ENCODE measurements at places on chromosomes 6 and 20.

DNA sequence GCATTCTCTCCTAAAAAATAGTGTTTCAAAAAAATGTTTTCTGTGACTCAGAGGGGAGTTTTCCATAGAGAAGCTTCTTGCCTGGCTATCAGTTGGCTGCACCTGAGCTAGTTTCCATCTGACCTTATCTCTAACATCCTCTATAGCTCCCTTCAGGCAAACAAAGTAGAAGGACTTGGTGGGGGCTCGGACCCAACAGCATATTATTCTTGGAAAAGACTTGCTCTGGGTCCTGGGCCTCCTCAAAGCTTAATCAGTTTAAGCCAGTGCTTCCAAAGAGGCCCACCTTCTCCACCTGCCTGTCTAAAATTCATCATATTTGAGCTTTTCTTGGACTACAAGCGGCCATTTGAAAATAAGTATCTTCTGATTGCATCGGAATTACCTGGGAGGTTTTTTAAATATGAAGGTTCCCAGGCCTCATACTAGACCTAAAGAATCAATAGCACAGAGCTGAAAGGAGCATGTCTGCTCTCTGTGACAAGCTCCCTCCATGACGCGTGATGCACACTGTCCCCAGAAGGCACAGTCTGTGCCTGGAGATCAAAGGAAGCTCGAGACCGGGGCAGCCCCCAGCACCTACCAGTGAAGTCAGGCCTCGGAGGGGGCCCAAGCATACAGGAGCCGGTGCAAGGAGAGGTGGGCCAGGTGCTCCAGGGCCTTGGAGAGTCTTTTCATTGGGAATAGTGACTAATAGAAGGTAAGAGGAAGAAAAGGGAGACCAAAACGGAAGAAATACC, 80.6 kb upstream of the HIVEP1 start:
- DNase-seq, result no peak

DNA sequence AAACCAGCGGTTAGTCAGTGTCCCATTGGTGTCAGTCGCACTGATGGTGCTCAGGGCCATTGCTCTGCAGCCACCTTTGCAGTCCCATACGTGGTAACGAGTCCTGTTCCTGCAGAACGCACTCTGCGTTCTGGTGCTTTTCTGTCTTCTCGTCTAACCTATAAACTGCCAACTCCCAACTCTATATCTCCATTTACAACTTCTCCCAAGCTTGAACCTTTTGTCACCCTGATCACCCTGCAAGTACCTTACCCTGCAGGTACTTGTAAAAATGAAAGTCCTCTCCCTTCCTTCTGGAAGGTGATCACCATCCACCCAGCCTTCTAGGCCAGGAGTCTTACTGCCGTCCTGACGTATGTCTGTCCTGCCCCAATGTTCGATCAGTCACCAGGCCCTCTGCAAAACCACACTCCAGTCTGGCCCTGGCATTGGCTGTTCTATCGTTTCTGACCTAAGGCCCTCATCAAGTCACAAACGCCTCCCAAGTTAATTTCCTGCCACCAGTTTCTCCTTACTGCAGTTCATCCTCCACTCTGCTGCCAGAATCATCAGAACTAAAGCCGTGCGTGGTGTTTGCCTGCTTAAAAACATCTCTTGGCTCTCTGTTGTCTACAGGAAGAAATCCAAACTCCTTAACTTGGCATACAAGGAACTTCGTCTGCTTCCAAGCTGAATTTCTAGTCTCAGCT, 7.9 kb downstream of the RREB1 start:
- no peak for DNase-seq

DNA sequence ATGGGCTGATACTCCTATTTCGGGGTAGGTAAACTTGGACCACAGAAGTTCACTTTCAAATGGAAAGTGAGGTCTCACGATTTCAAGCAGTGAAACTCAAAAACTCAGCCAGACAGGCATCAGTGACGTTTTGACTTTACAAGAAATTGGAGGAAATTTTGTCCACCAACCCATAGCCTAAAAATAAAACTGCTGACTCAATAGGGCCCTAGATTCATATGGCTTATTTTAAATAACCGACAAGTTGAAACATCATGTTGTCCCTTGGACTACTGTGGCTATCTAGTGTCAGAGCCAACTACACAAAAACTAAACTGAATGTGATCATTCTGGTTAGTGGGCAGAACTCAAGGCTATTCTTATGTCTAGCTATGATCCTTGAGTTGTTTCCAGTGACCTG, 486.3 kb downstream of the GRIK2 start:
- no peak for DNase-seq

- DNase-seq, result no peak
Observed at GRCh38 chr6:3061501-3061941, 6.8 kb upstream of the RIPK1 start.

- no peak for DNase-seq
Observed at GRCh38 chr6:89612121-89612520, 26.4 kb downstream of the LYRM2 start.

Measured in stimulated activated CD4-positive, alpha-beta T cell treated with anti-CD3 and anti-CD28 coated beads, Interleukin-4, amount 100 ng/mL, for 48 hours (primary cell).